WTC11 (cell line): ENCODE measurements at places on chromosomes 6 and 20.
A peak's percentile ranks its signal among the peaks of the same experiment; 100 is the strongest.

DNA sequence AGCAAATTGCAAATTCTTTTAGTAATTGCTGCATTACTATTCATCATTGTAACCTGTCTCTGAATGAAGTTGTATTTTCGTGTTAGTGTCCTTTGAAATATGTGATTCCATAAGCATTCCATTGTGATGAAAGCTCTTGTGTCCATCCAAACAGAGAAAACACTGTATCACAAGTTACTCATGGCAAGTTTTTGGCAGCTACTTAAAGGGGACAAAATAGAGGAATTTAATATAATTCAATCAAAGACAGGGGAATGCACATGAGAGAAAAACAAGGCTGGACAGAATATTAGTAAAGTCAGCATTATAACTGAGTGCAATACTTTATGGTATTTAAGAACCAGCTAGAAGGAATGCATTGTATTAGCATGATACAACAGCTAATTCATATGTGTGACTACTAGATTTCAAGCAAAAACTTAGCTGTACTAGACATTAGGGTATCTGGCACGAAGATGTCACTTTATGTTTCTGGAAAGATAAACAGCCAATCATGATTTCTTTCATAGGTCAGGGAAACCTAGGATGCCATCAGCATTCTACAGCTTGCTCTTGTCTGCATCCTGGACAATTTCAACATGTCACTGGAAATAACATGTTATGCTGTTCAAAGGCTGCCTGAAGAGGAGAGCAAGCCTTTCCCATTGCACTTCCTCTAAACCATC lies 270.6 kb upstream of the MARCKS start:
- DNase-seq = no peak

- DNase-seq = no peak
Measured at GRCh38 chr20:47146686-47147085, 209.8 kb downstream of the ZMYND8 start.

DNA sequence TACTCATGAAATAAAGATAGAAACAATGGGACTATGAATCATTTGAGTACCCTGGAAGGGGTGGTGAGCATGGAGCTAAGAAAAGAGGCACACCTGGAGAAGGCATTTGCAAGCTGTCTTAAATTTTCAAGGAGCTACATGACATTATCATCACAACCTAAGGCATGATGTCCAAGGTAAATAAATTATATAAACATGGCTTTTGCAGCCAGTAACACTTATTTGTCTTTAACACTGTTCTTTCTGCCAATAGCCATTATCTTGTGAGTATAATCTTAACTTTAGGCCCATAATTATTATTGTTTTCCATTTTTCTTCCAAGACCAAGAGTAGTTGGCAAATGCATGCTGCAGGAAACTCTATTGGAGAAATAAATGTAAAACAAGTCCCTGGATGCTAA lies 63.7 kb downstream of the ALDH5A1 start:
- DNase-seq = no peak

DNA sequence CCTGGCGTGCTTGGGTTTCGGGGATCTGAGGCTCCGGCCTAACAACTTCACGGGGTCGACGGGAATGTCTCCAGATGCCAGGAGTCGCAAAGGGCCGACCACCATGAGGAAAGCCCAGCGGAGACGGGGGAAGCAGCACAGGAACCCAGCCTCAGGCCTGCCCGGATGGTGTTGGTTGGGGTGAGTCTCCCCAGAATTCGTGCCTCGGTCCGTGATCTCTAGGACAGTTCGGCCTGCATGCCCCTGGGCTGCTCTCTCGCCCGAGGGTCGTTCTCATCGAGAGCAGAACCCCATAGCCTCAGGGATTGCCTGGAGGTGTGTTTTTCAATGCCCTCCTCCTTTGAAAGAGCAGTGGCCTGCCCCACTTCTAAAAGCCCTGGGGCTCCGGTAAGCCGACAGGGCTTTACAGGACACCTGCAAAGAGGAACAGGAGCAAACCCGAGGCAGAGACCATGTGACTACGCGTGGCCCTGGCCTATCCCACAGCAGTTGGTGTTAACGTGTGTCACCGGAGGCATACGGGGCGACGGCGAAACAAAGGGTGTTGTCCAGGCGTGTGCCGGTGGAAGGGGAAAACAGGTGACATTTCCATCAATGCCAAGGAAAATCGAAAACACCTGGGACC lies 973.1 kb upstream of the DEFB115 start:
- no peak for DNase-seq

DNA sequence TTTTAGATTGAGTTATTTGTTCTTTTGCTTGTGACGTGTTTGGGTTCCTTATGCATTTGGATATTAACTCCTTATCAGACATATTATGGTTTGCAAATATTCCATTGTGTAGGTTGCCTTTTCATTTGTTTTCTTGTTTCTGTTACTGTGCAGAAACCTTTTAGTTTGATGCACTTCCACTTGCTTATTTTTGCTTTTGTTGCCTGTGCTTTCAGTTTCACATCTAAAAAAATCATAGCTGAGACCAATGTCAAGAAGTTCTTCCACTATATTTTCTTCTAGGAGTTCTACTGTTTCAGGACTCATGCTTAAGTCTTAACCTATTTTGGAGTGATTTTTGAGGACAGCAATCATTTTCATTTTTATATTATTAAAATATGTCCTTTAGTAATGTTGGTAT lies 113.5 kb downstream of the EPM2A start:
- DNase-seq = no peak

GRCh38 chr6:156646496-156646895 lies 130.7 kb upstream of the ARID1B start:
- DNase-seq = no peak

GRCh38 chr6:142443102-142443501 lies 141.3 kb downstream of the ADGRG6 start:
- DNase-seq = no peak

- no peak for DNase-seq
Measured at GRCh38 chr6:7373739-7374138, 15.8 kb downstream of the CAGE1 start.

DNA sequence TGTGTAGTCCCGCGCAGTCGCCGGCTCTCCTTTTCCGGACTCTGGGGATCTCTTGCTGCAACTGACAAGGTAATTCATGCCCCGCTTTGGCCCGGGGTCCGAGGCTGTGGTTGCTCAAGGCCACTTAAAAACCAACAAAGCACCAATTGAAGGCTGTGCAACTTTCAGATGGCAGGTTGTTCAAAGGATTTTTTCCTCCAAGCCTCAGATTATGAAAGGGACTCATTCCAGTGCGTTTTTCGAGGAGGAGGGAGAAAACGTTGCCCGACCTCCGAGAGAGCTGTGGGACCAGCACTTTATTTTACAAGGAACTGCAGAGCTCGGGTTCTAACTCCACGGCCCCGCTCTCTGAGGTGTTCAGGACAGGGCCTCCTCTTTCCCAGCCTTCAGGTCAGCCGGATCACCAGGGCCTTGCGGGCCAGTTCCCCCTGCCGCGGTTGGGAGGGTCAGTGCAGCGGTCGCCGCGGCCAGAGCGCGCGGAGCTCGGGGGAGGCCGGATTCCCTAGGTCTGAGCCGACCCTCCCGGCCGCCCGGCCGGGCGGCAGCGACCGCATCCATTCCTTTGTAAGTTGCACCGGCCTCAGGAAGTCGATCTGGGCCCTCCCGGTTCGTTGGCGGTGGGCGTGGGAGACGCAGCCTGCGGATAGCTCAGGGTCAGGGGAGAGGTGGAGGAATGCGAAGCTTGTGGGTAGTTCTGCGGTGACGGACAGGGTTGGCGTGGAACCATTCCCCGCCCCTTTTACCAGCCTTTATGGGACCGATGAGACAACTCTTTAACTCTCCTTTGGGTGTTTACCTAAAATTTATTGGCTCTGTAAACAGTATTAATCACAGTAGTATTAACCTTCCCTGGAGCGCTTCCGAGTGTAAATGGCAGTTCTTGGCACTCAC lies 1.6 kb downstream of the UTRN start:
- DNase-seq = peak; percentile 85

GRCh38 chr6:27138837-27139755 lies 108.4 kb upstream of the PRSS16 start:
- peak; percentile 77 for DNase-seq

DNA sequence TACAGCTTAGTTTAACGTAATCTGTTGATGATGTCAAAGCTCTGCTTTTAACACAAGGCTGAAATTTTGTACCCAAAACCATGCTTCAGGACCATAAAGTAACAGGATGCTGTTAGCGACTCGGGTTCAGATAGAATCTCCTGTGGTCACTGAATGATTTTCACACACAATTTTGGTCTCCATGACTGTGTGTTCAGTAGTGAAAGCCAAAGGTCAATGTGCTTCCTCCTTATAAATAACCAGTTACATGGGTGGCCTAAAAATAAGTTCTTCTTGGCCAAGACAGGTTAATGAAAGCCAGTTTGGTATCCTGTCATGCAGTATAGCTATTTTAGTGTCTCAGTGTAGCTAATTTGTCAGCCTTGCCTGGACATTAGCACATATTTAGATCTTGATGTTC lies 19.1 kb upstream of the LOC128125822 start:
- no peak for DNase-seq
